ENCODE measurements at places on chromosomes 12 and 14. TPM values are rescaled to one million over a fixed set of nuclear protein-coding genes. Genes with fewer than 3 reads are reported as not detected.

Gene KERA
- total RNA-seq: not detected

Gene SLC7A8
- 6.7 TPM for total RNA-seq

DNA sequence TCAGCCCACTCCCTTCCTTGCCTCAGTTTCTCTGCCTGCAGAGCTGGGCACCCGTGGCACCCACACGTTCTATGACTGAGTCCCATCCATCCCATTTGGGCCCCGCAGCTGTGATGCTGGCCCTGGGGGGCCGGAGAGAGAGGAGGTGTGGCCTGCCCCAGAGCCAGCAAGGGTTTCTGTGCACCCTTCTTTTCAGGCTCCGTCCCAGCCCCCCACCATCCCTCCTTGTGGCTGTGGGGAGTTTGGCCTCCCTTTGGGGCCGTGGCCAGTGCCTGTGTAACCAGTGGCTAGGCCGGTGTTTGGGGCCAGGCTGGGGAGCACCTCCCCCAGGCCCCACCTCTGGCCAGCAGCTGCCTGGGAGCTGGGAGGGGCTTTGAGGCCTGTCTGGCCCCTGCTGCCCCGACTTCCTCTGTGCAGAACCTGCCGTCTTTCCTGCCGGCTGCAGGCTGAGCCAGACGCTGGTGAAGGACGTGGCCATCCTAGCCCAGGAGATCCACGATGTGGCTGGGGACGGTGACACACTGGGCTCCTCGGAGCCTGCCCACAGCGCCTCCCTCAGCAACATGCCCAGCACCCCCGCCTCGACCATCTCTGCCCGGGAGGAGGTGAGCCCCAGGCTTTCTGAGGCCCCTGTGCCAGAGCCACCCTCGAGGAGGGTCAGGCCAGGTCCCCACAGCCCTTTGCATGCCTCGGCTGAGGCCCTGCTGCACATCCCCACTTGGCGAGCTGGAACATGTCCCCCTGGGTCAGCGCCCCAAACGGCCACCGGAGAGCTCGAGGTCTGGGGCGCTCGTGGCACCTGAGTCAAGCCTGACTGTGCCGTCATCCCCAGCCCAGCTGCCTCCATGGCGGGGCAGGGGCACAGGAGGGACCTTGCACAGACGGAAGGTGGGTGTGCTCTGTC lies 27.7 kb downstream of the CEP170B start:
- no peaks in the 10 kb centered on the region for H3K27me3 ChIP-seq
- no peak overlapping the region for H3K27ac ChIP-seq
- H3K4me3 ChIP-seq: no peak overlapping the region

- no peak overlapping the region for H3K4me3 ChIP-seq
- peak; percentile 58 for DNase-seq
- no peak overlapping the region for H3K27ac ChIP-seq
- H3K36me3 ChIP-seq: no peaks in the 10 kb centered on the region
These were observed 376.4 kb upstream of the DDHD1 start for GRCh38 chr14:53529519-53529918.

Gene CABP1
- total RNA-seq: not detected

Gene PPM1H
- total RNA-seq: 1.2 TPM

Gene C12orf60
- total RNA-seq: 2.3 TPM

GRCh38 chr12:130481392-130481879 lies 143.7 kb downstream of the PIWIL1 start:
- H3K4me1 ChIP-seq: no peaks in the 10 kb centered on the region
- H3K36me3 ChIP-seq: no peaks in the 10 kb centered on the region
- H3K27me3 ChIP-seq: no peaks in the 10 kb centered on the region
- H3K27ac ChIP-seq: no peak overlapping the region

Gene JAG2
- total RNA-seq: 0.13 TPM

DNA sequence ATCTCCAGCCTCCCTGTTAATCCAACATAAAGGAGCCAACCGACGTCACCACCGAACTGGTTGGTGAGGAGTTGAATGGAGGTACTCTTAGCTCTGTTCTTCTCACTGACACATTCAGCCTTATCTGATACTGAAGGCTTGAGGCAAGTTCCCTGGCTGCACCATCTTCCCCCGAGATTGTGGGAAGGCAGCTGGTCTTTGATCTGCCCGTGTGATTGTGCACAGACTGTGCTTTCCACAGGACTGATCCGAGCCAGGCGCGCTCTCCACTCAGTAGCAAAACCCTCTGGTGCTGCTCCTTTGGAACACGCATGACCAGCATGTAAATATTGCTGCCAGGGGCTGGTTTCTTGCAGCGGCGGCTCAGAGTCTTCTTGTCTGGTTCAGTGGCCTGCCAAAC lies 30.1 kb upstream of the DLK1 start:
- H3K36me3 ChIP-seq: no peaks in the 10 kb centered on the region
- peaks cover 8% of the 10 kb centered on the region for H3K4me1 ChIP-seq
- no peak overlapping the region for H3K27ac ChIP-seq
- H3K4me3 ChIP-seq: no peak overlapping the region
- 0 out of 2 replicates have a peak, but pooled peaks cover 3% of the 10 kb centered on the region for H3K27me3 ChIP-seq
- DNase-seq: peak; percentile 20

- peaks cover 26% of the 10 kb centered on the region for H3K4me1 ChIP-seq
- peak; percentile 91 for DNase-seq
- H3K27me3 ChIP-seq: no peaks in the 10 kb centered on the region
- no peak overlapping the region for H3K4me3 ChIP-seq
These were observed 42.9 kb downstream of the DAD1 start for GRCh38 chr14:22545842-22546721.

DNA sequence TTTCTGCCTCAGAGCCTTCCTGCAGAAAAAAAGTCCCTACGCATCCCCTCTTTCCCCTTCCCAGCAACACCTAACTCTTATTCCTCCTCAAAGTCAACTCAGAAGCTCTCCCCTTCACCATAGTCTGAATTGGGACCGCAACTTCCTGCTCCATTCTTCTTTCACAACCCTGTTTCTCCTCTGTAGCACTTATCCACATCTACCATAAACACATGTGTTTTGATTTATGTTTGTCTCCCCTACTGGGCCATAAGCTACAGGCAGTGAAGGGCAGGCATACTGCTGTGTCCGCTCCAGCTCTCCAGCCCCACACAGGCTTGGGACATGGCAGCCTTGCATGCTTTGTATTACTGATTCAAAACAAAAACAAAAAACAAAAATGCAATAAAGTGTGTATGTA lies 5.9 kb downstream of the SDR9C7 start:
- H3K4me1 ChIP-seq: peaks cover 5% of the 10 kb centered on the region
- H3K27ac ChIP-seq: no peak overlapping the region
- no peak for DNase-seq
- peaks cover 21% of the 10 kb centered on the region for H3K27me3 ChIP-seq
- H3K4me3 ChIP-seq: no peak overlapping the region

- no peak overlapping the region for H3K27ac ChIP-seq
- H3K4me1 ChIP-seq: peaks cover 4% of the 10 kb centered on the region
- H3K4me3 ChIP-seq: no peak overlapping the region
- H3K36me3 ChIP-seq: no peaks in the 10 kb centered on the region
These were observed 225.6 kb downstream of the EFCAB11 start for GRCh38 chr14:89728964-89729363.

Gene RTL1
- total RNA-seq: not detected

- no peak overlapping the region for H3K4me3 ChIP-seq
- no peak for DNase-seq
These were observed 43.6 kb downstream of the SPATS2 start for GRCh38 chr12:49410818-49411217.

DNA sequence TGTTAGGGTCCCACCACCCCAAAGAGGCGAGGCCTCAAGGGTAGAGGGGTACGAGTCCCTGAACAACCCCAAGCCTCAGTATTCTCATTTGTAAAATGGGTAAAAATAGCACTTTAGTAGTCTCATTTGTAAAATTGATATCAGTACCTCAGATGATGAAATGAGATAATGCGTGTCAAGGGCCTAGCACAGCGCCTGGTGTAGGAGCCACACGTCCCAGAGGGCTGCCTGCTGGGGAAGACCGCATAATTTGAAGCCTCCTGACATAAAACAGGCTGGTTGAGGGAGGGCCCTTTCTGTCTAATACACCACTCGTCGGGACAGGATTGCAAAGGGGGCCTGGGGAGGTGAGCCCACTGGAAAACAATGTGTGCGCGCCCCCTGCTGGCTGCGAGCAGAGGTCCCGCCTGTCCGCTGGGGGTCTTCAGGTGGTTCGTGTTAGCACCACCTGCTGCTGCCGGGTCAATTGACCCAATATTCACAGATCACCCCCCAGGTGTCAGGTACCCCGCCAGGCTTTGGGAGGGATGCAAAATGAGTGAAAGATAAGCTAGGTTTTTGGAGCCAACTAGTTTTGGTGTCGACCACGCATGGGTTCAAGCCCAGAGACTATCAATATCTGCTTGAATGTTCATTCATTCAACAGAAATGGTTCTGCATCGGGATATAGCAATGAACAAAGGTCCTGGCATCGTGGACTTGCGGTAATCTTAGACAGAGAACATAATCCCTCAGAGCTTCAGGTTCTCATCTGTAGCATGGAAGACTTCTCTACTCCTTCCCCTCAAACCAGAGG lies 24.7 kb upstream of the IRF2BPL start:
- H3K4me3 ChIP-seq: no peak overlapping the region
- peaks cover 24% of the 10 kb centered on the region for H3K4me1 ChIP-seq
- H3K27me3 ChIP-seq: no peaks in the 10 kb centered on the region

- no peak for DNase-seq
- no peaks in the 10 kb centered on the region for H3K4me1 ChIP-seq
- no peaks in the 10 kb centered on the region for H3K36me3 ChIP-seq
- no peaks in the 10 kb centered on the region for H3K27me3 ChIP-seq
These were observed 47.3 kb downstream of the PDE3A start for GRCh38 chr12:20415641-20416040.

Gene KIF26A
- not detected for total RNA-seq

GRCh38 chr12:90953956-90954421 lies 987 bp downstream of the CCER1 start:
- no peaks in the 10 kb centered on the region for H3K36me3 ChIP-seq
- DNase-seq: no peak
- no peak overlapping the region for H3K4me3 ChIP-seq
- no peak overlapping the region for H3K27ac ChIP-seq
- no peaks in the 10 kb centered on the region for H3K27me3 ChIP-seq

DNA sequence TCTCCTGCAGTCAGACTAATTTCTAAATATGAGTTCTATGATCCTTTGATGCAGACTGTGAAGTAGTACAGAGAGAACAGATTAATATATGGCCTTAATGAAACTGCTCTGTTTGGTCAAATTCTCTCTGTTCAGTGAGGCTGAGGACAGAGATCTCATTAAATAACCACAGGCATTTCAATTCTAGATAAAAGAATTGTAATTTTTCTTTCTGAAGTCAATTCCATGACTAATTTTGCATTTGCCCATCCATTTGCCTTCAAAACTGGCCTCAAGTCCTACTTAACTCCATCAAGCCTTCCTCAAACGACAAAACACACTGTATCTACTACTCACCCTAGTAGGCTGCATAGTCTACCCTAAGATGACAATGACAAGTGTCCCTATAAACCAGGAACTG lies 67.1 kb downstream of the DUSP16 start:
- no peaks in the 10 kb centered on the region for H3K27me3 ChIP-seq
- no peaks in the 10 kb centered on the region for H3K4me1 ChIP-seq
- H3K36me3 ChIP-seq: no peaks in the 10 kb centered on the region
- H3K27ac ChIP-seq: no peak overlapping the region

DNA sequence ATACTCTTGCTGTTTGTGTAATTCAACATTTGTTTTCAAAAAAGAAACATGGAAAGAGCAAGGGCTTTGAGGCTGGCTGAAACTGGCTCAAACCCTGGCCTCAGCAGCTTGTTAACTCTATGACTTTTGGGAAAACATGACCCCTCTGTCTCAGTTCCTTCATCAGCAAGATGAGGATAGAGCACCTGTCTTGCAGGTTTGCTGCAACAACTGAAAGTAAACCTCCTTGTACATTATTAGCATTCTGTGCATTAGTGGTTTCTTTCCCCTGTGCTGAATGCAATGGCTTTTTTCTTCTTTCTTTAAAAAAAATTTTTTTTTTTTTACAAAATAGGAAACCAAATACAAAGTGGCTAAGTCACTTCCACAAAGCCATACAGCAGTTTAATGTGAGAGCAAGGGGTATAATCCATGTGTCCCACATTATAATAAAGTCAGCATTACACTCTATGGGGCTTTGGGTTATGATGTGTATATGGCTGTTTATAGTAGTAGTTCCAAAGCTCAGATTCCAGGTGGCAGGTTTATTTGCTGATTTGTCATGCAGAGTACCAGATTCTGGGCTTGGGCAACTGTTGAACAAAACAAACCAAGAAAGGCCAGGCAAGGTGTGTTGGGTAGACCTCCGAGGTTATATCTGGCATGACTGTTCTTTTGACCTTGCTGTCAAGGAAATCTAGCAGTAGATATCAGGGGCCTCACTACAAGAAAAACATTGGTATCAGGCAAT lies 194.5 kb upstream of the CNOT2 start:
- no peak overlapping the region for H3K4me3 ChIP-seq
- no peaks in the 10 kb centered on the region for H3K27me3 ChIP-seq
- no peak for DNase-seq
- H3K27ac ChIP-seq: no peak overlapping the region
- no peaks in the 10 kb centered on the region for H3K4me1 ChIP-seq

- peaks cover 10% of the 10 kb centered on the region for H3K4me1 ChIP-seq
- DNase-seq: peak; percentile 79
- H3K27ac ChIP-seq: no peak overlapping the region
These were observed 125.6 kb upstream of the NOS1 start for GRCh38 chr12:117486840-117487659.

- H3K27ac ChIP-seq: no peak overlapping the region
- no peaks in the 10 kb centered on the region for H3K4me1 ChIP-seq
- DNase-seq: no peak
- no peaks in the 10 kb centered on the region for H3K27me3 ChIP-seq
- no peak overlapping the region for H3K4me3 ChIP-seq
These were observed 24.5 kb upstream of the BCL11B start for GRCh38 chr14:99296517-99296916.

Gene IL26
- total RNA-seq: not detected

DNA sequence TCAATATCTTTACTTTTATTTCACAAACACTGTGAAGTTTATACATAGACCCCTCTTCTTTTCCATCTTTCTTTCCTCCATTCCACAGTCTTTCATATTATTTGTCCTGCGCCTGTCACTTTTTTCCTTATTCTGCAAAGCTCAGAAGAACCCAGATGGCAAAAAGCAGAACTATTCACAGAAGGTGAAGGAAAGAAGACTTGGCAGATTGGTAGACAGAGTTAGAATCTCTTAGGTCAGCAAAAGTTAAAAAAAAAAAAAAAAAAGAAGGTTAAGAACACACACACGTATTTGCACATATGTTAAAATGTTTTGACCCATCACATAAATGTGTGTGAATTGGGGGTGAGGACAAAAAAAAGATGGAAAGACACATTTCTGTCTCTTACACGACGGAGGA lies 50.3 kb upstream of the ABCC9 start:
- no peaks in the 10 kb centered on the region for H3K4me1 ChIP-seq
- no peak overlapping the region for H3K4me3 ChIP-seq
- H3K36me3 ChIP-seq: no peaks in the 10 kb centered on the region
- H3K27me3 ChIP-seq: no peaks in the 10 kb centered on the region

Gene APOF
- total RNA-seq: not detected

Measured in GM23248 (cell line).